ENCODE measurements at places on chromosomes 13 and 19. TPM values are rescaled to one million over a fixed set of nuclear protein-coding genes. Genes with fewer than 3 reads are reported as not detected.

GRCh38 chr19:18733196-18733647 lies 49.7 kb downstream of the CRTC1 start:
- no peak overlapping the region for H3K4me3 ChIP-seq
- peaks cover 5% of the 10 kb centered on the region for H3K4me1 ChIP-seq
- H3K36me3 ChIP-seq: peaks cover 9% of the 10 kb centered on the region
- no peak overlapping the region for H3K27ac ChIP-seq
- DNase-seq: no peak

DNA sequence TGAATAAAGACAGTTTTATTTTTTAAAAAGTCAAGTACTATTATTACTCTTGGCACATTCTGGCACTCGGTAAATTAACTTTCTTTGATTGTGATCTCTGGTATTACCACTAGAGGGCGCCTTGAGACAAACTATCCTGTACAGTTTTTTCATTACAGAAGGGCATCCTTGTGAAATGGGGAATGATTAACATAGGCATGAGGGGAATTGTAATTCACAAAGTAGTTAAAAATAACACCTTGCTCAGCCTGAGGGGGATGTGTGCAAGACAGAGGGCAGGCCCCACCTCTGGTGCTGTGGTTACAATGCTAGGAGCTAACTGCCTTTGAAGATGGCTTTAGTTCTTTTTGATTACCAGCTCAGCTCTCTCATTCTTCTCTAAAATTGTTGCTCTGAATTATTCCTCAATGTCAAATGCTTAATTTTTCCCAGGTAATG lies 24.2 kb upstream of the C1QTNF9B start:
- H3K4me3 ChIP-seq: no peak overlapping the region
- H3K36me3 ChIP-seq: no peaks in the 10 kb centered on the region
- DNase-seq: no peak
- peaks cover 42% of the 10 kb centered on the region for H3K27me3 ChIP-seq
- no peaks in the 10 kb centered on the region for H3K4me1 ChIP-seq

GRCh38 chr13:81012031-81012430 lies 671.1 kb upstream of the SPRY2 start:
- H3K27me3 ChIP-seq: no peaks in the 10 kb centered on the region
- H3K36me3 ChIP-seq: no peaks in the 10 kb centered on the region
- H3K4me1 ChIP-seq: no peaks in the 10 kb centered on the region
- no peak overlapping the region for H3K27ac ChIP-seq
- H3K4me3 ChIP-seq: no peak overlapping the region

The LILRA1 gene
- total RNA-seq: 0.15 TPM

DNA sequence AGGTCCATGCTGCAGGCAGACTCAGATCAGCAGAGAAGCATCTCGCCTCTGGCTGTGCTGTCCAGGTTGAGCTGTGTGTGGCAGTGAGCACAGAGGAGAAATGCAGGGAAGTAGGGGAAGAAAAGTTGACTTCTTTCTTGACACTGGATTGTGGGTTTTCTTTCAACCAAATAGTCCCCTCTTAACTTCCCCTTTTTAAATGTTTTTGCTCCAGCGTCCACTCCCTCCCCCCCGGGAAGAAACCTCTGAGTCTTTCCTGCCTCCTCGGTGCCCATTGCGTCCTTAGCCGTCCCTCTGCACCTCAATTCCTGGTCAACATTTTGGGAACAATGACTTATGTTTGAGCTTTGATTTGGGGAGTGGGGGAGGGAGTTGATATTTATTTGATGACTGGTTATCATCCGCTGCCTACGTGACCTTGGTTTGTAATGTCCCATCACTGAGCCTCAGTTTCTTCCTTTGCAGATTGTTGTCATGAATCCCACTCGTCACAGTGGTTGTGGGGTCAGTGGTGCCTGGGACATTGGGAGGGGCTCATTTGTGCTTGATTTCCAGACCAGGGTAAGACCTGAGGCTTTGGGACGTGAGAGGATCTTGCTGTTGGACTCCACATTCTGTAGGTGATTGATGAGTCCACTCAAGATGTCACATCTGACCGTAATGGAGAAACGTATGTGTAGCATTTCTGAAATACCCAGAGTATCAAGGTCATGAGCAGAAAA lies at the start of gene LILRB2:
TSS of gene LILRB2 (minus strand) at position 104 of the 722 bp plus-strand sequence. CDS start 614 bp downstream, outside the sequence.
- H3K27me3 ChIP-seq: peaks cover 7% of the 10 kb centered on the region
- H3K4me3 ChIP-seq: peak within 1 kb of the TSS; percentile 79
- no peaks in the 10 kb centered on the region for H3K36me3 ChIP-seq
- peak within 1 kb of the TSS; percentile 67 for H3K27ac ChIP-seq
- peaks cover 68% of the 10 kb centered on the region for H3K4me1 ChIP-seq

GRCh38 chr13:28181413-28181812 lies 43.1 kb downstream of the PAN3 start:
- peaks cover 27% of the 10 kb centered on the region for H3K4me1 ChIP-seq
- no peak for DNase-seq

The SSBP4 gene
- 36.6 TPM for total RNA-seq

GRCh38 chr19:10667867-10668266 lies 13.7 kb downstream of the ILF3 start:
- H3K4me3 ChIP-seq: no peak overlapping the region
- H3K4me1 ChIP-seq: peaks cover 54% of the 10 kb centered on the region
- H3K27ac ChIP-seq: no peak overlapping the region
- no peak for DNase-seq

DNA sequence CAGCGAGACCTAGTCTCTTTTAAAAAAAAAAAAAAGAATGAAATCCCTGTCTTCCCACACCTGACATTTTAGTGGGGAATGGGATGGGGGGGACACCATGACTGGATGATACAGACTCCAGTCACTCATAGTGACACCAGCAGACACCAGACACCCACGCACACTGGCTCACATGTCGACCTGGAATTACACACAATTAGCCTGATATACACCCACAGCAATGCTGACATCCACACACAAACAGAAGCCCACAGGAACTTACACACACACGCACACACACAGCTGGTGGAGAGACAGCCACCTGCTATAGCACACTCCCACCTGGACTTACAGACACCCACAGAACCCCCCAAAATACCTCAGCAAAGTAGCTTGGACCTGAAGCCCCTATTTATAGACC lies 8.3 kb upstream of the NANOS3 start:
- H3K27ac ChIP-seq: no peak overlapping the region
- no peak for DNase-seq
- H3K27me3 ChIP-seq: peaks cover 37% of the 10 kb centered on the region
- H3K4me1 ChIP-seq: peaks cover 19% of the 10 kb centered on the region
- H3K4me3 ChIP-seq: no peak overlapping the region

DNA sequence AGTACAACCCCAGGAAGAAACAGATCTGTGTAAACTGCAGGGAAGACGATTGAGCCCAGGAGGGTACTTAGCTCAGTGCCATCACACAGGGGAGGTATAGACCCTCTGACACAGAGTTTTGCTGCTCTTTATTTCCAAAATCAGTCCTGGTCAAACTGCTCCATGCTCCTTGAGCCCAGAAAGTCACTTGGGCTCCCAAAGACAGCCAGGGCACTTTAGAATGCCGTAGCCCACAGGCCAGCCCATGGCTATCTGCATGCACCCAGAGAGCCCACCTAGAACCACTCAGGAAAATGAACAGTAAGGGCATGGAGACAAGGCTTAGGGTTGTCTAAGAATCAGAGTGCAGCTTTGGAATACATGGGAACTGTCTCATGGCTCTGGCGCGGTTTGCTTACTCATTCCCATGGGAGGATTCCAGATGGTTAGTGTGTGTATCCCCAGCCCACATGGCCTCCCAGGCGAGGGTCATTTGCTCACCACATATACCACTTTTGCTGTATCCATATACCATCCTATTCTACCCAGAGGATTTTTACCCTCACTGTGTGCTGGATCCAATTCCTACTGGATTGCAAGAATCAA lies 14.7 kb upstream of the PDCD5 start:
- DNase-seq: no peak
- no peak overlapping the region for H3K27ac ChIP-seq
- H3K27me3 ChIP-seq: peaks cover 14% of the 10 kb centered on the region
- no peak overlapping the region for H3K4me3 ChIP-seq

GRCh38 chr19:50549059-50549926 lies 18.9 kb downstream of the LRRC4B start:
- no peak for DNase-seq
- no peak overlapping the region for H3K27ac ChIP-seq
- peaks cover 4% of the 10 kb centered on the region for H3K4me1 ChIP-seq
- peaks cover 45% of the 10 kb centered on the region for H3K27me3 ChIP-seq
- H3K4me3 ChIP-seq: no peak overlapping the region

The ERICH6B gene
- not detected for total RNA-seq

DNA sequence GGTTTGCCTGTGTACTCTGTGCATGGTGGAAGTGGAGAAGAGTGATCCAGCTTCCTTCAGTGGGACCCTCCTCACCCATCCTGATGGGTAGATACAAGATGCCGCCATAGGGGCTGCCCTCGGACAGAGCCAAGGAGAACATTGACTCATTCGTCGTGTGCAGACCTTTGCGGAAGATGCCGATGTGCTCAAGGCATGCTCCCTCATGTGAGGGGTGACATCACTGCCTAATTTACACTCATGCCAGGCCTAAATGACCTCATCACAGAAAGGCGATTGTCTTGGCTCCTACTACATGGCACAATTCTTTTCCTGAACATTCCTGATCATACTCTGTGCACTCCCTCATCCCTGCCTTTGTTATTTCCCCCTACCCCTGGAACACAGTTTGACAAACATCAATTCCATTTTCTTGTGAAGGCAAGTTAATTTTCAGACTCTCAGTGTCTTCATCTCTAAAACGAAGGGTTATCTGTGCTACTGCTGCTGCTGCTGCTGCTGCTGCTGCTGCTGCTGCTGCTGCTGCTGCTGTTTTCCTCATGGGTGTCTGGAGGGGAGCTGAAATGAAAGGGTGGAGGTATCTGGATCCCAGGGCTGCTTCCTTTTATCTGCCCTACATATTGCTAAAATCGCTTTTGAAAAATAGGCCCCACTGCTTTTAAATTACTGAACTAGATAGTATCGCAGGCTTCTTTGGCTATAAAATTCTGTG lies 146.5 kb upstream of the ARGLU1 start:
- H3K4me3 ChIP-seq: no peak overlapping the region
- DNase-seq: no peak
- no peaks in the 10 kb centered on the region for H3K4me1 ChIP-seq
- no peak overlapping the region for H3K27ac ChIP-seq
- no peaks in the 10 kb centered on the region for H3K36me3 ChIP-seq
- H3K27me3 ChIP-seq: no peaks in the 10 kb centered on the region

The KRTDAP gene
- not detected for total RNA-seq

DNA sequence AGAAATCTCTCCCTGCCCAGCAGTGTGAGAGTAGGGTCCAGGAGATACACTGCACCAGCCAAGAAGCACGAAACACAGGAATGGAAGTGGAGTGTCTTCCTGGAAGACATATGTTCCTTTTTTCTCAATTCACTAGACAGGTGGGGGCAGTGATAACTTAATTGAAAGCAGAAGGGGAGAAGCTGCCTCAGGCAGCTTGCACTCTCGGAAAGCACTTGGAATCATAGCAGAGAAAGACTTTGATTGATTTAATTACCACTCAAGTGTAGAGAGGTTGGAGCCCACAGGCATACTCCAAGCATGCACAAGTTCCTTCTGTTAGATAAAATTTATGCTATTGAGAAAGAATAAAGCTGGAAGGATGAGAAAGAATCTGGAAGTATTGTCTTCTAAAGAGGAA lies 249.4 kb downstream of the SLITRK6 start:
- H3K27me3 ChIP-seq: no peaks in the 10 kb centered on the region
- H3K4me3 ChIP-seq: no peak overlapping the region
- no peaks in the 10 kb centered on the region for H3K4me1 ChIP-seq
- no peaks in the 10 kb centered on the region for H3K36me3 ChIP-seq
- no peak overlapping the region for H3K27ac ChIP-seq

DNA sequence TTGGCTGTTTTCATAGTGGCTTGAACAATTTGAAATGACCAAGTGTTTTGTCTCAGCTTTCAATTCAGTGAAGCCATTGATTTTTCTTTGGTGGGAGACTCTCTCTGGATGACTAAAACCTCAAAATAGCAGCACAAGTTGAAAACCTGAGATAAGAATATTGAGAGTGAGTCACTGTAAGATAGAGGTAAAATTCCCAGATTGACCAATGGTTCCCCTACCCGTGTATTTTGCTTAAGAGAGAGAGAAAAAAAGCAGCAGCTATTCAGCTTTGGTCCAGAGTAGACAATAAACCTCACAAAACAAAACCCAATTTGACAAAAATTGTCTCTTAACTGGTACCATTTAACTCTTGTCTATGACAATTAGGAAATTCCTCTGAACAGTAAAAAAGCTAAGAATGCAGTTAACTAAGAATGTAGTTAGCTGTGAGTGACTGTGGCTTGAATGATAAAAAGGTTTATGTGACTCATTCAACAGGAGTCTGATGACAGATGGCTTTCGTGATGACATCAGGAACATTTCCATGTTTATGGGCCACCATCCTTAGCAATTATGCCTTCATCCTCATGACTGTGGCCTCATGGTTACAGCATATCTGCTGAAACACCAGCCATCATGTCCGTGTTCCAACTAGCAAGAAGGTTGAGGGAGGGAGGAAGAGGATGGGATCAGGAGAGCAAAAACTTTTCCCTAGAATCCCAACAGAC lies 356.9 kb downstream of the NDFIP2 start:
- DNase-seq: no peak
- H3K4me1 ChIP-seq: no peaks in the 10 kb centered on the region

DNA sequence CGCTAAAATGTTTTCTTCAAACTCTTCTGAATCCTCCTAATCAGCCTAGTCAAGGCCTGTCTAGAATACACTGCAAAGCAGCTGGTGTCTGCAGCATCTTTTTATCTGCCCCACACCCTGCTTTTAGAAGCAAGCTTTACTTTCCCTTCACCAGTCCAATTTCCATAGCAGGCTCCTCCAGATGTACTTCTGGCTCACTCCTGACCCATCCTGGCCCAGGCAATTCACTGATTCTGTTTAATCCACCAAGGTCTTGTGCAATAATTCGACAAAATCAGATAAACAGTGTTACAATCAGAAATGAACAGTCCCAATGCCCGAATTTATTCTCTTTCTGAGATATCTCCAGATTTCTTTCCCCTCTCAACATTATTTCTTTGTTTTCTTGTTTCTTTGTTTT lies 415.2 kb upstream of the SGCG start:
- DNase-seq: no peak
- no peak overlapping the region for H3K4me3 ChIP-seq
- no peaks in the 10 kb centered on the region for H3K27me3 ChIP-seq
- no peaks in the 10 kb centered on the region for H3K36me3 ChIP-seq

- H3K27me3 ChIP-seq: no peaks in the 10 kb centered on the region
- no peak for DNase-seq
- no peak within 1 kb of the TSS for H3K4me3 ChIP-seq
- H3K36me3 ChIP-seq: peaks cover 77% of the 10 kb centered on the region
- peak within 1 kb of the TSS; percentile 43 for H3K27ac ChIP-seq
Measured at GRCh38 chr13:50015258-50015657, at the start of gene KCNRG. Gene KCNRG, plus strand, starts transcription at chr13:50015444. Its CDS starts 50 bp downstream, at chr13:50015494.

Measured in activated B cell treated with CpG ODN at 0.5 μM for 24 hours (primary cell).